ENCODE measurements at places on chromosomes 7 and 10. TPM values are rescaled to one million over a fixed set of nuclear protein-coding genes. Genes with fewer than 3 reads are reported as not detected.

The CLRN3 gene
- total RNA-seq, result not detected

The CHAT gene
- not detected for total RNA-seq

The RNF148 gene
- 1.4 TPM for total RNA-seq

The GPC2 gene
- total RNA-seq, result not detected

The POLR2J2 gene
- total RNA-seq, result 10.3 TPM

The MYL10 gene
- not detected for total RNA-seq

The OR2A1 gene
- 0.33 TPM for total RNA-seq

The AKR1D1 gene
- not detected for total RNA-seq

The CDC14C gene
- not detected for total RNA-seq

The ASIC3 gene
- total RNA-seq, result not detected

The MBL2 gene
- not detected for total RNA-seq

The VSTM4 gene
- total RNA-seq, result 109 TPM

The BTBD16 gene
- 0.11 TPM for total RNA-seq

The GRM3 gene
- not detected for total RNA-seq
